ENCODE measurements at places on chromosomes 5 and 9.

- H3K4me3 ChIP-seq: no peak overlapping the region
- no peaks in the 10 kb centered on the region for H3K36me3 ChIP-seq
- no peak for DNase-seq
- no peak overlapping the region for H3K27ac ChIP-seq
- H3K4me1 ChIP-seq: no peaks in the 10 kb centered on the region
- H3K27me3 ChIP-seq: no peaks in the 10 kb centered on the region
Measured at GRCh38 chr9:7289773-7290172, 509.8 kb downstream of the DMAC1 start.

GRCh38 chr9:129150122-129150521, 27.9 kb downstream of the IER5L start:
- no peak for DNase-seq
- no peaks in the 10 kb centered on the region for H3K27me3 ChIP-seq
- peaks cover 9% of the 10 kb centered on the region for H3K4me1 ChIP-seq
- H3K27ac ChIP-seq: no peak overlapping the region
- H3K36me3 ChIP-seq: no peaks in the 10 kb centered on the region

DNA sequence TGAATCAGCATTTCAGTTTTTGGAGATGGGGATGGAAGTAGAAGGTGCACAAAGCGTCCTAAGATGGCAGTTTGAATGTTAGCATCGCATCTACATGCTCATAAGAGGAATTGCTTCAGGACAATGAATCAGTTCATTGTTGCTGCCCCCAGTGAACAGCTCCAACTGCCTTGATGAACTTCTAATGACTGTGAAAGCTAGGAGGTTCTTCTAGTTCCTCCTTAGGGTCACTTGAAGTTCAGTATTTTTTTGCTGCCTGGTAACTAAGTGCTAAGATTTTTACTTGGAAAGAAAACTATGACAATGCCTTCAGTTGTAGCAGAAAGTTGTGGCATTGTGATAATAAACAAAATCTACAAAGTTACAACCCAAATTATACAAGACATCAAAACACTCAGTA, 271.6 kb downstream of the RAB3C start:
- DNase-seq: no peak
- no peaks in the 10 kb centered on the region for H3K27me3 ChIP-seq
- H3K36me3 ChIP-seq: no peaks in the 10 kb centered on the region
- H3K4me3 ChIP-seq: no peak overlapping the region
- peaks cover 2% of the 10 kb centered on the region for H3K4me1 ChIP-seq

DNA sequence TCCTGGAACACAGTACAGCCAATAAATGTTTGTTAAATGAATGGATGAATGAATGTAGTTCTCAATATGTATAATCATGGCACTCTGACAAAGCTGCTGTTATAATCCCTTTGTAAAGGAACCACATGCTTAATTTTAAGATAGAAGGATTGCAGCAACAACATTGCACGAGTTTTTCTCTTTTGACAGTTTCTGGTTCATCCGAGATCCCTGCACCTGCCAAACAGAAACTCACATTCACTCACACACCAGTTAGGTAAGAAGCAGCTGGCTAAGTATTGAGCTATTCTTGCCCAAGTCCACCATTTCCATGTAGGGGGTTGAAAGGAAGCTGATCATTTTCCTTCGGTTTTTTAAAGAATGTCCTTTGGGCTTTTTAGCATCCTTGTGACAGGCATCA, 133.7 kb upstream of the MAP1B start:
- DNase-seq: no peak
- no peak overlapping the region for H3K4me3 ChIP-seq
- H3K27me3 ChIP-seq: no peaks in the 10 kb centered on the region
- no peaks in the 10 kb centered on the region for H3K36me3 ChIP-seq
- no peak overlapping the region for H3K27ac ChIP-seq

- H3K36me3 ChIP-seq: no peaks in the 10 kb centered on the region
- H3K27me3 ChIP-seq: no peaks in the 10 kb centered on the region
- no peaks in the 10 kb centered on the region for H3K4me1 ChIP-seq
- no peak overlapping the region for H3K4me3 ChIP-seq
Measured at GRCh38 chr5:73587923-73588322, 22.4 kb downstream of the UTP15 start.

DNA sequence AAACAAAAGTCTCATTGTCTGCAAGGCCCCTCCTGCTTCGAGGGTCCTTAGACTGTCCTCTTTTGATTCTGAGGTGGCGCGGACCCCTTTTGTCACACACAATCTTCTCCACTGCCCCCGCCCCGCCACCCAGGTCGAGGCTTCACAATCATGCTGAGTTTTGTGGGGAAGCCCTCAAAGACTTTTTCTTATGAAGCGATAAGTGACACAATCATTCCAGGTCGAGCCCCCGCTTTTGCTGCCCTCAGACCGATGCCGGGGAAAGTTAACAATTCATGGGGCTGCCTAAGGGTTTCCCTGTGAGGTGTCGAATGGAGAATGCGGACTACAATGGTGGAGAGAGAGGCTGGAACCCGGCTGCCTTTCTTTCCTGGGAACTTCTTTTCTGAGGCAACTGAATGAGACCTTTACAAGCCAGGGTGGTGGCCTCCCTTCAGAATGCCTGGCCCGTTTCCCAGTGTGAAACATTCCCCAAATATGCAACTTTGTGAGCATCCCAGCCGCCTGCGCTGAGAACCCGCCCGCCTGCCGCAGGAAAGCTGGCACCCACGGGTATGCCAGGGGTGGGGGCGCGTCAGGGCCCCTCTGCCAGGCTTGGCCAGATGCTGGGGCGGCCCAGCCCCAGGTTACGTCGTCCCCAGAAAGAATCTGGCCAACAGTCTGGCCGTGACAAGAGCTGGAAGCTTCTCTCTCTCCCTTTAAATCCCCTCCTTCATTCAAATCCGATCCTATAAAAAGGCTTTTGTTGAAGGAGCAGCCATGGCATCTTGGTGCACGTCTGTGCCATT, 71.9 kb downstream of the MAP1B start:
- H3K27ac ChIP-seq: no peak overlapping the region
- peaks cover 2% of the 10 kb centered on the region for H3K4me1 ChIP-seq
- no peak overlapping the region for H3K4me3 ChIP-seq
- no peaks in the 10 kb centered on the region for H3K27me3 ChIP-seq

- no peak overlapping the region for H3K4me3 ChIP-seq
- H3K36me3 ChIP-seq: no peaks in the 10 kb centered on the region
- no peaks in the 10 kb centered on the region for H3K27me3 ChIP-seq
- H3K27ac ChIP-seq: no peak overlapping the region
- no peaks in the 10 kb centered on the region for H3K4me1 ChIP-seq
Measured at GRCh38 chr5:68543212-68543611, 327.7 kb downstream of the PIK3R1 start.

DNA sequence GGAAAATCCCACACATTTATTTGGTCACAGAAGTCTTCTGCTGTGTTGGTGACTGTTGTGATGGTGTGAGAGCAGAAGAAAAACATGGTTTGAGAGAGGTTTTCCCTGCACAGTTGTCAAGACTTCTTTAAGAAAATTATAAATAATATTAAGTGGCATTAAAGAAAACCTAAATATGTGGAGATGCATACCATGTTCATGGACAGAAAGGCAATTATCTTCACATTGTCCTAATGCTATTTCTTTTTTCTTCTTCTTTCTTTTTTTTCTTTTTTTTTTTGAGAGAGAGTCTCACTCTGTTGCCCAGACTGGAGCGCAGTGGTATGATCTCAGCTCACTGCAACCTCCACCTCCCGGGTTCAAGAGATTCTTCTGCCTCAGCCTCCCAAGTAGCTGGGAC, 24.3 kb upstream of the ERGIC1 start:
- peaks cover 2% of the 10 kb centered on the region for H3K27me3 ChIP-seq
- H3K4me3 ChIP-seq: no peak overlapping the region
- no peak overlapping the region for H3K27ac ChIP-seq
- no peaks in the 10 kb centered on the region for H3K36me3 ChIP-seq
- no peaks in the 10 kb centered on the region for H3K4me1 ChIP-seq

DNA sequence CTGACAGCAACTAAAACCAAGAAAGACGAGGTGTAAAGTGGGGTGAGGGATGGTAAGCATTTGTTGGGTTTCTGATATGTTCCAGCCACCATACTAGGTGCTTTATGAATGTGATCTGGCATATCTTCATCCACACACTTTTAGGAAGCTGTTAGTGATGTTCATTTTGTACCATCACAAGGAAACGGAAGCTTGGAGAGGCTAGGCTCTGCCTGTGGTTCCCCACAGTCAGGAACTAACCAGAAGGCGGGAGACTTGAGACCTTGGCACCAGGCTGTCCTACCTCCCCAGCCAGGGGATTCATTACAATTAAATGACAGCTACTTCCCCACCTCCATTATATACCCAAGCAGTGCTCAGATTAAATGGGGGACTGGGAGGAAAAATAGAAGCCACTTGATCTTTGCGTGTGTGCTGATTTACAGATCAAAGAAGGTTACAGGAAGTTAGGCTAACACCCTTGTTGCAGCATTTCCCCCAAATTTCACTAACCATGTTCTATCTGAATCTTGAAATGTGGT, 43.0 kb downstream of the SFXN1 start:
- H3K4me1 ChIP-seq: no peaks in the 10 kb centered on the region
- peaks cover 57% of the 10 kb centered on the region for H3K36me3 ChIP-seq
- H3K4me3 ChIP-seq: no peak overlapping the region
- H3K27ac ChIP-seq: no peak overlapping the region

- H3K27me3 ChIP-seq: no peaks in the 10 kb centered on the region
- H3K4me1 ChIP-seq: no peaks in the 10 kb centered on the region
- H3K36me3 ChIP-seq: no peaks in the 10 kb centered on the region
- H3K4me3 ChIP-seq: no peak overlapping the region
Measured at GRCh38 chr5:76590027-76590426, 33.2 kb downstream of the F2RL2 start.

- H3K36me3 ChIP-seq: no peaks in the 10 kb centered on the region
- no peak overlapping the region for H3K27ac ChIP-seq
- H3K4me1 ChIP-seq: no peaks in the 10 kb centered on the region
- no peak overlapping the region for H3K4me3 ChIP-seq
- DNase-seq: no peak
Measured at GRCh38 chr5:170655476-170655875, 128.0 kb upstream of the GABRP start.

DNA sequence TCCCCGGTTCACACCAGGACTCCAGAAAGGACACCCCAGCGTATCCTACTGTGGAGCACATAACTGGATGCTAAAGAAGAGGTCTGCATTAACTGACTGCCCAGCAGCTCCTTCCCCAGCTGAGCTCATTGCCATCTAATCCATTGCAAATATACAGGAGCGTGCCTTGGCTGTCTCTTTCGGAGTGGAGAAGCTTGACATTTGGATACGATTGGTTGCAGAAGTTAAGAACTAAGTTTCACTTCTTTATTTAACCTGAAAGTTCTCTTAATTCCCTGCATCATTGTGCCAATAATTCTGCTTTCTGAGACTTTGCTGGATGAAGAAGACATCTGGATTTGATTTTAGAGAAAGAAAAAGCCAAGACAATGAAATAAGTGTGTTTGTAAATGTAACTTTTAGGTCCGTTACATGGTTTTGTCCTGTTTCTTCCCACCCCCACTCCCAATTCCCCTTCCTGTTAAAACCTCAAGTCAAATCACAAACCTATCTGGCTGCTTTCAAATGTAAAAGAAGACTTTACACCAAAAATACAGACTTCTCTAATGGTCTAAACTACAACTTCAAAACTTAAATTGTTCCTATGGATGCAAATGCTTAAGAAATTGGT, 33.9 kb downstream of the TAS2R1 start:
- no peaks in the 10 kb centered on the region for H3K27me3 ChIP-seq
- H3K4me1 ChIP-seq: peaks cover 1% of the 10 kb centered on the region
- no peak overlapping the region for H3K4me3 ChIP-seq
- no peak for DNase-seq
- H3K27ac ChIP-seq: no peak overlapping the region
- H3K36me3 ChIP-seq: no peaks in the 10 kb centered on the region

GRCh38 chr9:131667576-131667975, 72.3 kb downstream of the RAPGEF1 start:
- H3K36me3 ChIP-seq: no peaks in the 10 kb centered on the region
- H3K27me3 ChIP-seq: no peaks in the 10 kb centered on the region
- no peak overlapping the region for H3K27ac ChIP-seq
- DNase-seq: no peak
- peaks cover 16% of the 10 kb centered on the region for H3K4me1 ChIP-seq
- no peak overlapping the region for H3K4me3 ChIP-seq

- no peaks in the 10 kb centered on the region for H3K27me3 ChIP-seq
- no peaks in the 10 kb centered on the region for H3K36me3 ChIP-seq
- H3K4me1 ChIP-seq: peaks cover 5% of the 10 kb centered on the region
- DNase-seq: no peak
Measured at GRCh38 chr5:138655530-138656190, 80.5 kb upstream of the HSPA9 start.

GRCh38 chr5:78830528-78831046, 154.5 kb downstream of the ARSB start:
- no peak overlapping the region for H3K27ac ChIP-seq
- no peak for DNase-seq
- no peak overlapping the region for H3K4me3 ChIP-seq
- no peaks in the 10 kb centered on the region for H3K27me3 ChIP-seq
- no peaks in the 10 kb centered on the region for H3K36me3 ChIP-seq
- no peaks in the 10 kb centered on the region for H3K4me1 ChIP-seq

DNA sequence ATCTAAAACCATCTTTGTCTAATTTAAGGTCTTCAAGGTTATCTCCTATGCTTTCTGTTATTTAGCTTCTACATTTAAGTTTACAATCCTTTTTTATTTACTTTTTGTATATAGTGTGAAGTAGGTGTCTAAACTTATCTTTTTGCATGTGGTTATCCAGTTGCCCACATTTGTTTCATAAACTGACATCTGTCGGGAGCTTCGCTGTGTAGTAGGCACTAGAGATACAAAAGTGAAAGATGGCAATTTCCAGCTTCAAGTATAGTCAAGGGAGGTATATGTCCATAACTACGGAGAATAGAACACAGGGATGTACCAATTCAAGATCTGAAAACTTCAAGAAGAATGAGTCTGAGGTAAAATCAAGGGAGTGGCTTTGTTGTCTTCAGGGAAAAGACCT, 38.7 kb upstream of the ELL2 start:
- no peaks in the 10 kb centered on the region for H3K4me1 ChIP-seq
- H3K36me3 ChIP-seq: no peaks in the 10 kb centered on the region
- H3K27ac ChIP-seq: no peak overlapping the region
- DNase-seq: no peak
- H3K27me3 ChIP-seq: no peaks in the 10 kb centered on the region

GRCh38 chr5:39780347-39780746, 355.6 kb upstream of the DAB2 start:
- H3K36me3 ChIP-seq: no peaks in the 10 kb centered on the region
- H3K4me1 ChIP-seq: 0 out of 2 replicates have a peak, but pooled peaks cover 1% of the 10 kb centered on the region
- no peak overlapping the region for H3K27ac ChIP-seq
- H3K27me3 ChIP-seq: no peaks in the 10 kb centered on the region
- peak; percentile 3 for DNase-seq

DNA sequence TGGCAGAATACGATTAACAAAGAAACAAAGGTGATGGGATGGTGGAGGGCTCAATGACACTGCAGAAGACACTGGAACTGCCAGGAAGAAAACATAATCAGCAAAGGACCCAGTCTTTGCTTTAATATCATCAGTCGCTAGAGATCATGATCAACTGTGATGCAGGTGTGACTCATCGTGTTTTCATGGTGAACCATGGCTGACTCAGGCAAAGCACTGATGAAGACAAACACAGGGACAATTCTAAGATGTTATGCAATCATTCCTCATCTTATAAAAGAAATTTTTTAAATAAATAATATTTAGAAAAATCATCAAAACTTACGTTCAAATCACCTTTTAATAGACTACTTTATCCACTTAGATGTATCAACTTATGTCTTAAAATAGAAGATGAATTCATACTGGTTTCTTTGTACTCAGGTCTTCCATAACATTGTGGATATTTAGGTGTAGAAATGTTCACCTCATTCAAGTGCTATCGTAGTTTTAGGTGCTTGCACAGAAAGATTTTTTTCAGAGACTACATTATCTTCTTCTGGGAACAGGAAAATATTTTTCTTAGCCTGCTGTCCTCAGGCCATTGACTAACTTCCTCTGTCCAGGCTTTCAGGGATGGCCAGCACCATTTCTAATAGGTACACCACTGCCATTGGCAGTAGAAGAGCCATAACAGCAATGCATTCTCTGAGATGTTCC, 673.4 kb upstream of the MEF2C start:
- H3K4me1 ChIP-seq: no peaks in the 10 kb centered on the region
- H3K4me3 ChIP-seq: no peak overlapping the region
- no peak for DNase-seq
